ENCODE measurements at places on chromosomes 2 and 18.

DNA sequence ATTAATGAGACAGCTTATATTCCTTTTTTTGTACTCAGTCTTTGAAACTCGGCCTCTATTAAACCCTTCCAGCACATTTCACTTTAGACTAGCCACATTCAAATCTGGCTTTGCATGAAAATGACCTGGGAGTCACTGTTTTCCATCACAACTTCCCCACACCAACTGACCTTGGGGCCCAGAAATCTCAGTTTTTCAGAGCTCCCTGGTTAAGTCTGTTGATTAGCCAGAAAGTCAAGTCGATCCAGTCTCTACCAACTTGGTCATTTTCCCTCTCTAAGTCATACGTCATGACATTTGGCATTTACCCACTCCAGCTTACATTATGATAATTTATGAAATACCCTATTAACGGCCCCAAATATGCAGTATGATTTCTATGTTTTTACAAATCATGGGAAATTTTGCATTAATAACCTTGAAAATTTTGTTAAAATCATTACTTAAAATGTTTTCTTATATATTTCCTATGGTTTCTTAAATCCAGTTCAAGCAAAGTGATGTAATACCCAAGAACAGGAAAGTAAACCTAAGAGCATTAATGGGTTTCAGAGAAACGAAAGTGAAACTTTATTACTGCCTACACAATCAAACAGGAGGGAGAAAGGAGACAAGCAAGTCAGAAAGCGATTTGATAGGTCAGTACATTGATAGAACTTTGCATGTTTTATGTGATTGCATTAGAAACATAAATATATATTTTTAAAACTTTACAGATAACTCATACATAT, 77.1 kb downstream of the SPATS2L start:
- no peak for DNase-seq

DNA sequence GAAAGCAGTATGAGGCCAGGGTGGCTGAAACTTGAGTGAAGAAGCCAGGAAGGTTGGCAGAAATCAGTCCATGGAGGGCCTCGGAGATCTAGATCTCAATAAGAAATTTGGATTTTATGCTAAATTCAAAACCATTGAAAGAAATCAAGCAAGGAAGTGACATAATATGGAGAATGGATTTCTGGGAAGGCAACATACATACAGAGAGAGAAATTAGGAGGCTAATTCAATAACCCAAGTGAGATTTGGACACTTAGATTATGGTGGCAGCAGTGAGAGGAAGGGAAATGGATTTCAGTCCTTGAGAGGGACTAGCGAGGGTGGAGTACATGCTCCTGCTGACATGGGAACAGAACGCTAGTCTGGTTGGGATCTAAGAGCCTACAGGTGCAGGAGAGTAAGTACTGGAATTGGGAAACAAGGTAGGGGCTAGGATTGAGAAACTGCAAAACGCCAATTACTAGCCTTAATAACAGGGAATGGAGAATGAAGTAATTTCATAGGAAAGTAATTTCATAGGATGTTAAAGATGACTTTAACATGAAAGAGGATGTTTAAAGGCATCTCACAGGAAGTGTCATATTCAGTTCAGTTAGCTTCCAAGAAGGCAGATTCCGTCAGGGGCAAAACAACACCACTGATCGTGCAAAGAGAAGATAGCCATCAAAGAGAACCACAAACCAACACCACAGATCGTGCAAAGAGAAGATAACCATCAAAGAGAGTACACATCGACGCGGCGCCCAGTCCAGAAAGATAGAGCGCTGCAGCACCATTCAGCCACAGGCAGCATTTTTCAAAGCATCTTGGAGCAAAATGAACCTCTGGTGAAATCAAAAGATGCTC, 27.2 kb downstream of the CDKL4 start:
- DNase-seq: no peak

DNA sequence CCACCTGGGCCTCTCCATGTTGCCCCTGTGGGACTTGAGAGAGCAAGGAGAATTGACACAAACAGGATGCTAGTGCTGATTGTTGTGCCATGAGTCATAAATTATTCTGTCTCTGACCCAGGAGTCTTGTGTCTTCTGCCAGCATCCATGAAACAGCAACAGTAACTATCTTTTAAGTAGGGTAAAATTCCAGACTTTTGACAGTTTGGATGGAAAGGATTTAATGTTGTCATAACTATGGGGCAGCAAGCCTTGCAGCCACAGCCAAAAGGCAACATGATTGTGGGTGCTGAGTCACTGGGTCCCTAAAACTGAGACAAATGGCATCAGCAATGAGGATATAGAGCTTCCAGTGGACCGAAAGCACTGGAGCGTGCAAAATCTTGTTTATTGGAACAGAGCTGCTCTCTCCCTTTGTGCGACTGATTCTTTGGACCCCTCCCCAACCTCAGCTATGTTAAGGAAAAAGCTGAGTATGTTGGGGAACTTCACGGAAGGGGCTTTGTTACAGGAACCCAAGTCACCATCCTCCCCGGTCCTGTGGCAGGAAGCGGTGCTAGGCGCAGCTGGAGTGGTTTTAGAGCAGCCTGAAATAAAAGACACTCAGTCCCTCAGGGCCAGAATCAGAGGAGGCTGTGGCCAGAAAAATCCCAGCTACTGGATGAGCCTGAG, 9.6 kb upstream of the ITPRIPL1 start:
- no peak for DNase-seq

DNA sequence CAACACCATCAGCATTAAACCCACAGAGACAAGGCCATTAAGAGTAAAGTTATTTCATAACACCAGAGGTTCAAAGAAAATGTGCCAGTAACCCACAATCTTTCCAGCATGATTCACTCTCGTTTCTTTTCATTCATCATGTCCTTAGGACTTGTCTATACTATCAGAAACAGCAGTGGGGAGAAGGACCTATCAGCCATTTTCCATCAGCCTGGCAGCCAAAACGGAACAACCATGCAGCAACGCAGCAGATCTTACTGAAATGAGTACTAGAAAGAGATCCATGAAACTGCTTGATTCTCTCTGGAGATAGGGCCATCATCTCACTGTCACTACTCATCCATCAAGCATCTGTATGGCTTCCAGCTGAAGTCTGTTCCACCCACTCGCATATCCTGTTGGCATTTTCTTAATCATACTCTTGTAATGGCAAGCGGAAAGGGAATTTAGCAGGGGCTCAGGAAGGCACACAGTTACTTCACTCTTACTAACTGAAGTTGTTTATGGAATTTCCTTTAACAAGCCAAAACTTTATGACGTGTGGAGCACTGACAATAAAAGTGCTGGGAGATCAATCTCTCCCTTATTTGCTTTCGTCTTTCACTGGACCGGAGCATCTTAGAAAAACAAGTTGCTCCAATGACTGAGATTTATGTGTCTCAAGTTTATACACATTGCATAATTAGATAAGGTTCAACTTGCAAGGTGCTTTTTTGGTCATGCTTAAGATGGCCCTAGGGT, 69.7 kb downstream of the EPHA4 start:
- DNase-seq: no peak

DNA sequence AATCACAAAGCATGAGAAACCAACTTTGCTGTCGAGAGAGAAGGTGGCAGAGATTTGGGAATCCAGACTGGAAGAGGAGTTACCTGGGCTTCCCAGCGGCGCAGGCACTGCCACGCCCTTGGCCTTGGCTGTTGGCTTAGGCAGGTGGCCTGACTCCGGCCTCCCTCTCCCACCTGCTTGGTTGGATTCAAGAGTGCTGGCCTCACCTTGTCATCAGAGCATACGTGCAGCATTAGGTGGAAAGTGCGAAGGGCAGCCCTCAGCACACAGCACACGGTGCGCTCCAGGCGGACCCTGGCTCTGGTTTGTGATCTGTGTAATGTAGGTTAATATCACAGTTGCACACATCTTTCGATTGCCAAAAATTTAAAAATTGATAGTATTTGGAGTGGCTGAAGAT, 19.2 kb upstream of the ASB1 start:
- DNase-seq: no peak
